Right kidney (tissue), 9 donors: ENCODE measurements at places on chromosomes 13 and 19.

DNA sequence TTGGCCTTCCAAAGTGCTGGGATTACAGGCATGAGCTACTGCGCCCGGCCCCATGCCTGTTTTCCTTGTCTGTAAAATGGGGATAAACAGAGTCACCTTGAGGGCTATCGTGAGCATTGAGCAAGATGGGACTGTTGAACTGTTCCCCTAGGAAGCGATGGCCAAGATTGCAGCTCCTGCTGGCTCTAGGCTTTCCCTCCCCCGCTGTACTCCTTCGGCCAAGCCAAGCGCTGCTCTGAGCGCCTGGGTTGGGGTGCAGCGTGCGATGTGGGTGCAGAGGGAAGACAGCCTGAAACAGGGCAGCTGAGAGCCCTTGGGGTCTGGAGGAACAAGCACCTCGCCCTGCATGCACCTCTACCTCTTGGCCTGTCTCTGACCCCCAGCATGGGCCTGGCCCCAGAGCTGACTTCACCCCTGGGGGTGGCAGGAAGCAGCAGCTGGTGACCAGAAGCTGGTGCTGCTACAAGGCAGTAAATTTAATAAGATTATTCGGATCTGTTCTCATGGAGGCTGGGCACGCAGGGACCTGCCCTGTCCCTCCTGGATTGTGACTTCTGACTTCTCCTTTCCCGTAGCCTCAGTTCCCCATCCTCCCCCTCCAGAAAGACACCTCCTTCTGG is 5.3 kb downstream of the GNG8 start:
- DNase-seq, result no peak

DNA sequence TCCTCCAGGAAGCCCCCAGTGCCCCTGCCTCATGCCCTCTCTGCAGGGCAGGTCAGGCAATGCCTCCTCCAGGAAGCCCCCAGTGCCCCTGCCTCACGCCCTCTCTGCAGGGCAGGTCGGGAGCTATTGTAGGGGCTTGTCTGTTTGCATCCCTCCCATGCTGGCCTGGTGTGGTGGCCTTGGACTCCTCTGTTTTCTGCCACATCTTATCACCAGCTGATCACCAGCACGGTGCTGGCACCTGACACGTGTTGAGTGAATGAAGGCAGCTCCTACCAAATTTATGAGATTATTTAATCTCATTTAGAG is 51.5 kb upstream of the C13orf46 start:
- no peak for DNase-seq

GRCh38 chr13:52931131-52931530 is 82.7 kb upstream of the PCDH8 start:
- no peak for DNase-seq

DNA sequence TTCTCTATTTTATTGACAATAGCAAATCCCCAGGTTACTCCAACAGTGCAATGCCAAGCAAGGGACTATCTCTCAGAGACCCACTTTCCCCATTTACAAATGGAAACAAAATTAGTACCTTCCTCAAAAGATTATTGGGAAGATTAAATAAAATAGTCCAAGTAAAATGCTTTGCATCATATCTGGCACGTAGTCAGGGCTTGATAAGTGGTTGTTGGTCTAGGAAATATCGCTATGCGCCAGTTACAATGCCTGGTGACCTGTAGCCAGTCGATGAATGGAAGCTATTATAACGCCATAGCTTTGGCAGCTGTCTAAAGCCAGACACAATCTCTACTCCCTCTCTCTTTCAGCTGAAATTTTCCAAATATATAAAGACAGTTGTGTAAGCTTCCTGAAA is 220.3 kb downstream of the RAP2A start:
- no peak for DNase-seq

DNA sequence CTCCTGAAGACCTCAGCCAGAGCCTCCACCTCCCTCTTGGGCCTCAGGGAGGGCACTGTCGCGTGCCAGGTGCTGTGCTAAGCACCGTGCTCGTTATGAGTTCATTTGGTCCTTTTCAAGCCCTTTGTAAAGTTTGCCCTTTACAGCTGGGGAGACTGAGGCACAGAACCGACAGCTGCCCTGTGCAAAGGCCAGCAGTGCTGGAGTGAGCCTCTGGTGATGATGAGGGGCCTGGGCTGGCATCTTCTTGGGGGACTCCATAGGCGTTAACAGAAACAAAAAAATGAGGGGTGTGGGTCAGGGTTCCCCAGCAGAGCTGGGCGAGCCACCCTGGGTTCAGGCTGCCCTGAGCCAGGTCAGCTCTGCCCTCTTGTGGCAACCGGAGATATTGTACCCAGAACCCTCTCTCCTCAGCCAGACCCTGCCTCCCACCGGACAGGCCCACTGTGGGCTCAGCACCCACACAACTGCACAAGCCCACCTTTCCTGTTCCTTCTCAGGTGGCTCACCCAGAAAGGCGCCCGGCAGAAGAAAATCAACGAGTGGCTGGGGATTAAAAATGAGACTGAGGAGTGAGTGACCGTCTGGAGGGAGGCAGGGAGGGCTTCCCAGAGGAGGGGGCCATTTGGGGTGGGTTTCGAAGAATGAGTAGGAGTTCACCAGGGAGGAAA is 5.5 kb upstream of the IFI30 start:
- no peak for DNase-seq
